ENCODE measurements at places on chromosomes 13 and 19.

DNA sequence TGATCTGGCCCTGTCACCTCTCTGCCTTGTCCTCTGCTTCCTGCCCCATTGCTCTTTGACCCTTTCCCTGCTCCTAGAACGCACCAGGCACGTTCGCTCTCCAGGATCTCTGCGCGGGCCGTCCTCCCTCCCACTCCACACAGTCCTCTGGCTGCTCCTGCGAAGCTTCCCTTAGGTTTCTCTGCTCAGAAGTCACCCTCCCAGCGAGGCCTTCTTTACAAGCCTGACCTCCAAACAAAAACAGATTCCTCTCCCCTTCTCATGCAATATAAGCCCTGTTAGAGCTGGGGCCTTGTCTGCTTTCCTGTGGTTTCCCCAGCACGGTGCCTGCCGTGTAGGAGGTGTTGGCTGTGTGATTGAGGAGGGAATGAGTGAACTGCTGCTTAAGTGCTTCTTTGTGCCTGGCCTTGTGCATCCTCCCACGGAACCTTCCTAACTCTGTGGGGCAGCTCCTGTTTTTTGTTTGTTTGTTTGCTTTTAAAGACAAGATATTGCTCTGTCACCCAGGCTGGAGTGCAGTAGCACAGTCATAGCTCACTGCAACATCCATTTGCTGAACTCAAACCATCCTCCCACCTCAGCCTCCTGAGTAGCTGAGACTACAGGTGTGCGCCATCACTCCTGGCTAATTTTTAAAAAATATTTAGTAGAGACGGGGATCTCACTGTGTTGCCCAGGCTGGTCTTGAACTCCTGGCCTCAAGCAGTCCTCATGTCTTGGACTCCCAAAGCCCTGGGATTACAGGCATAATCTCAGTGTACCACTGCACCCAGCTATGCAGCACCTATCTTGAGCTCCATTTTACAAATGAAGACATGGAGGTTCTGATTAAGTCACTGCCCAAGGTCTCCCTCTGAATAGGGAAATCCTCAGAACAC lies 82.0 kb downstream of the SIPA1L3 start:
- DNase-seq = no peak

GRCh38 chr19:14477418-14478112 lies 2.4 kb upstream of the PTGER1 start:
- no peak for DNase-seq

DNA sequence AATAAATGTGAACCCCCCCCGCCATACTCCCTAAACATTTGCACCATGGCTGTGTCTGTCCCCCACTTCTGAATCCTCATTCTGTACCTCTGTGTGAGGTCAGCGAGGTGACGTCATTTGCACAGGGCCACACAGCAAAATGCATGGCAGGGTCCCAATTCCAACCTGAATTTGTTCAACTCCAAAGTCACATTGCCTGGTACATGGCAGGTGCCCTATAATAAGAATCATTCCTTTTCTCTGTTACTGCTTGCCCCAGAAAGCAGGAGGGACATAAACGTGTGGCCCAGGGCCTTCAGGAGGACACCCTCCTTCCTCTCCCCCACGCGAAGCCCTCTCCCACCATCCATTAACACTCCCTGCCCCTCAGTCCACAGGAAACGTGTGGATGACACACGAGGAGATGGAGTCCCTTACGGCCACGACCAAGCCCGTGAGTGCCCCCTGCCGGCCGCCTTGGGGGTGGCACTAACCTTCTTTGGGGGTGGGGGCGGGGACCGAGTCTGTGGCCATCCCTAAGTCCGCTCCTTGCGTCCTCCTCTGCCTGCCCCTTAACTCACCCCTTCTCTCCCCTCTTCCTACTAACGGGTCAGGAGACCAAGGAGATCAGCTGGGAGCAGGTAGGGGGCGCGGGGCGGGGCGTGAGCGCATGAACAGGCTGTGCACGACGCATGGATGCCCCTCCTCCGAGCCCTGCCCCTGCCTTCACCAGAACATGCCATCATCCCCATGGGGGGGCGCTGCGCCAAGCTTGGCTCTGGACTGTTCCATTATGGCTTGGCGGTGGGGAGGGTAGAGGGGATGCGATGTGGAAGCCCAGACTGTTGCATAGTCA lies 9.4 kb downstream of the HRC start:
- peak; percentile 61 for DNase-seq

DNA sequence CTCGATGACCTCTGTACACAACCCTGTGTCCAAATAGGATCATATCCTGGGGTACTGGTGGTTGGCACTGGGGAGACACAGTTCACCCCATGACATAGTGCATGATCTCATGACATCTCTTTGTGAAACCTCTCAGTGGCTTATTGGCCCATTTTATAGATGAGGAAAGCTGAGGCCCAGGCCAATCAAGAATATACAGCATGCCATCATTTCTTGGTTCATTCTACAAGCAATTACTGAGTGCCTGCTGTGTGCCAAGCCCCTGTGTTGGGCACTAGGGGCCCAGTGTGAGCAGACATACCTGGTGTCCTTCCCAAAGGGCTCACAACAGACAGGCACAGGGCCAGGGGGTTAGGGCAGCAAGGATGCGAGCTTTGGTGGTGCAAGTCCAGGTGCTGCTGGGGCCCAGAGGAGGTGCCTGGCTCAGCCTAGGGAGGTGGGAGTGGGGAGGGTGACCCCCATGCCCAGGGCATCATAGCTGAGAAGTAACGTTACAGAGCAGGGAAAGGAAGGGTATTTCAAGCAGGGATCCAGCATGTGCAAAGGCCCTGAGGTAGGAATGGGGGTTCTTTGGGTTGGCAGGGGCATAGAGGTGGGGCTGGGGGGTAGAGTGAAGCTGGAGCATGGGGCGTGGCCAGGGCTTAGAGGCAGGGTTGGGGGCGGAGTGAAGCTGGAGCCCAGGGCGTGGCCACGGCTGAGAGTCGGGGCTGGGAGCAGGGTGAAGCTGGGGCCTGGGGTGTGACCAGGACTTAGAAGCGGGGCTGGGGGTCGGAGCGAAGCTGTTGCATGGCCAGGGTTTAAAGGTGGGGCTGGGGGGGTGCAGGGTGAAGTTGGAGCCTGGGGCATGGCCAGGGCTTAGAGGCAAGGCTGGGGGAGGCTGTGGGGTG lies 20.7 kb downstream of the COLGALT1 start:
- DNase-seq = no peak

GRCh38 chr13:89930861-89931260 lies 1416.6 kb upstream of the MIR17HG start:
- DNase-seq = no peak

DNA sequence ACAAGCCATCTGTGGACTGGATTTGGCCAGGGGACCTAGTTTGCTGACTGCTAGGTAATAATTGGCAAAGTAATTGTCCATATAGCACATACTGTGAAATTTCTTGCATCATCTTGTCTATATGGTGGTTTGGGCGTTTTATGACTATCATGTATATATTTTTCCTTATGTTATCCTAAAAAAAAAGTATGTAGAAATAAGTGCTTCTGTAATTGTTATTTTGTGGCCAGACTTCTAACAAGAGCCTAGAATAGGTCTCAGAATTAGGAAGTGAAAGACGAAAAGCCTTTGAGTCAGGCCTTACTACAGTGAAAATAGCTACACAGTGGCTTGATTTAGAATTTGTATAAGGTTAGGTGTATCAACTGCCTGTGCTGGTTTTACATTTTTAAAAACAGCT lies 4.2 kb downstream of the FNDC3A start:
- DNase-seq = no peak

- DNase-seq = no peak
Observed at GRCh38 chr13:107210723-107211030, 642.7 kb upstream of the ARGLU1 start.

DNA sequence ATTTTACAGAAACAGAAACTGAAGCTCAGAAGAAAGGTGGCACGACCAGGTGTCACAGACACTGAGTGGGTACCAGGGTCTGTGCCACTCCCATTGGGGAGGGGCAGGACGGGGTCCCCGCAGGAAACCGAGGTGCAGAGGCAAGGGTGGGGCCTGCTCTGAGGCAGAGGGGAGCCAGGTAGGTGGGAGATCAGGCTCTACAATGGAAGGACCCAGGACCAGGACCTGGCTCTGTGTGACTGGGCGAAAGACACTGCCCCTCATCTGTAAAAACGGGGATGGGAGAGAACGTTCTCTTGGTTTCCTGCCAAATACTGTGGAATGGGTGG lies 2.8 kb downstream of the PTGIR start:
- no peak for DNase-seq

DNA sequence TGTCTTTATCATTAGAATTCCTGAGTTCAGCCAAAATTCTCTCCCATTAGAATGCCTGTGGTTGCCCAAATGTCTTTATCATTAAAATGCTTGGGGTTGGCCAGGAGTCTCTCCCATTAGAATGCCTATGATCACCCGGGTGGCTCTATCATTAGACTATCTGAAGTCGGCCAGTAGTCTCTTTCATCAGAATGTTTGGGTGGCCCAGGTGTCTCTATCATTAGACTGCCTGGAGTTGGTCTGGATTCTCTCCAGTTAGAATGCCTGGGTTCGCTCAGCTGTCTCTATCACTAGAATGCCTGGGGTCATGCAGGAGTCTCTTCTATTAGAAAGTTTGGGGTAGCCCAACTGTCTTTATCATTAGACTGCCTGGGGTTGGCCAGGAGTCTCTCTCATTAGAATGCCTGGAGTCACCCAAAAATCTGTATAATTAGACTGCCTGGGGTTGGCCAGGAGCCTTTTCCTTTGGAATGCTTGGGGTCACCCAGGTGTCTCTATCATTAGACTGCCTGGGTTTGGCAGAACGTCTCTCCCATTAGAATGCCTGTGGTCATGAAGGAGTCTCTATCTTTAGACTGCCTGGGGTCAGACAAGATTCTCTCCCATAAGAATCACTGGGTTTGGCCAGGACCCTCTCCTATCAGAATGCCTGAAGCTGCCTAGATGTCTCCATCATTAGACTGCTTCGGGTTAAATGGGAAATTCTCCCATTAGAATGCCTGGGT lies 1478.3 kb downstream of the UQCRFS1 start:
- no peak for DNase-seq

DNA sequence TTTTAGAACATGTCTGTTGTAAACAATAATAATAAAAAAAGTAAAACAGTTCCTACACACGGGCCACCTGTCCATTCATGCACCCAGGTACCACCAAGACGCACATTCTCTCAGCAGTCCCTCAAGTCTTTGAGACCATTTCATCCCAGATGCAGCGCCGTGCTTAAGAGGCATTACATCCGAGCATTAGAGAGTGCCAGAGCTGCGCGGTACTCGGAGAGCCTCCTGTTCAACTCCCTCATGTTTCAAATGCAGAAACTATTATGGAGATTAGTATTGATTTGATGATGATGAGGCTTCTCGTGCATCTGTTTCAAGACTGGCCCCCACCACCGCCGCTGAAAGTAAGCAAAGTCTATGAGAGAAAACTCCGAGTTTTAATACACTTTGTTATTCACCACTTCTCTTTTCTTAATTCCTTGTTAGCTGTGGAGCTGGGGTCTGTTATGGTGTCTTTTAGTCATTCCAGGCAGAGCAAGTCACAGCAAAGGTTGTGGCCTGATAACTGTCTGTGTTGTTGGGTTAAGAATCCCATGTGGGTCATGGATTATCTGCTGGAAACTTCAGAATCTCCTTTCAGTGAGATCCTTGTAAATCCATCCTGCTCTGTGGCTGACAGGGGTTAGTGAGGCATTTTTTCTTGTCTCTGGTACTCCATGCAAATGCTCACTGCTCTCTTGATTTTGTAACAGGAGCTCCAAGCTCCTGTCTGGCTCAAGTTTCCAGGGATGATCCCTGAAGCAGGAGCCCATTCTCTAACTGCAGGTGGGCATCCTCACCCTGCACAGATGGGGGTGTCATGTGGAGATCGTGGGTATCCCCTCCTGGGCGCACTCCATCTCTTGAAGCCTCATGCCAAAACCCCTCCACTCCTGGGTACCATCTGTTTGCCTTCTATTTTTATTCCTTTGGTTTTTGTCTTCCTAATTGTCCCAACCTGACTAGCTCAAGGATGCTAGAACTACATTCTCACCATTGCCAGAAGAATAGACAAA lies 74.9 kb upstream of the MTIF3 start:
- no peak for DNase-seq

- no peak for DNase-seq
Observed at GRCh38 chr19:2978772-2979171, 1.4 kb downstream of the TLE6 start.

DNA sequence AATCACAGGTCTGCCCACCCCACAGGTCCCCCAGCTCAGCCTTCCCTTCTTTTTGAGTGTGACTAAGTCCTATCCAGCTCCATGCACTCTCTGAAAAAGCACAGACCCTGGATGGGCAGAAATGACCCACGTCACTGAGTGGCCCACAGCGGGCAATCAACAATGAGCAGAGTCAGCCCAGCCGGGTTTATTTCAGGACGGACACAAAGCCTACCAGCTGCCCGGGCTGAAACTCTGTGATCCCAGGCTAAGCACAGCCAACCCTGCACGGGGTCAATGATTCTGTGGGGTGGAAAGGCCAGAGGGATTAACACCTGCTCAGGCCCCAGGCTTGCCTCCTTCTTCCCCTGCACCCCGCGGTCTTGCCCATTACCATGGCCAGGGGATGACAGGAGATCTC lies 8.4 kb downstream of the NAPA start:
- no peak for DNase-seq

GRCh38 chr19:41376241-41376997 lies at the start of gene TMEM91:
TSS of gene TMEM91 (plus strand) at chr19:41376533. CDS start at chr19:41378310, 1,777 bp downstream.
- DNase-seq = no peak

- DNase-seq = no peak
Observed at GRCh38 chr13:100364591-100364990, 224.0 kb downstream of the GGACT start.

DNA sequence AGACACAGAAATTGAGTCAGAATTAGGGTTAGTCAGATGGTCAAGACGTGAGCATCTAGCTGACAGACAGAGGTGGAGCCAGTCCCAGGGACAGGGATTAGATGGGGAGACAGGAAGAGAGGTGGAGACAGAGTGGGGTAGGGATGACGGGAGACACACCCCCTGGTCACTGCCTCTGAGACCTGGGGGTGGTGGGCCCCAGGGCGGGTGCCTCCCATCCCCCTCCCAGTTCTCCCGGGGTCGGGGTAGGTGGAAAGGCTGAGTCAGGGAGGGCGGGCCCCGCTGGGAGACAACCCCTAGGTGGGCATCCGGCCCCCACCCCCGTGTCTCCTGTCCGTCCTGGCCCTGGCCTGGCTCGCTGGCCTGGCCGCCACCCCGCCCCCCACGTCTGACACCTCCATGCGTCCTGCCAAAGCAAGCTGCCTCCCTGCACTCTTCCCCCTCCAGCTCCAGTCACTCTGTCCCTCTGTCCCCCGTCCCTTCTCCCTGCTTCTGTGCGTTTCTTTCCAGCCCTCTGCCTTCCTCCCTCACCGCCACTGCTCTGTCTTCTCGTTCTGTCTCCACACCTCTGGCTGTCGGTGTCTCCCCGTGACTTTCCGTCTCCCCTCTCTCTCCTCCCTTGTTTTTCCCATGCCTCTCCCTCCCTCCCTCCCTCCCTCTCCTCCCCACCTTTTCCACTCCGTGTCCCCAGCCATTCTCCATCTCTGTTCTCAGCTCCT lies 15.1 kb downstream of the CCDC97 start:
- no peak for DNase-seq

All from stimulated activated CD8-positive, alpha-beta memory T cell treated with anti-CD3 and anti-CD28 coated beads, Interleukin-15, amount 100 ng/mL, for 1 hour (primary cell).